ENCODE measurements at places on chromosomes 2 and 18.

GRCh38 chr2:222709191-222709891 lies 37.9 kb downstream of the MOGAT1 start:
- no peak for DNase-seq

DNA sequence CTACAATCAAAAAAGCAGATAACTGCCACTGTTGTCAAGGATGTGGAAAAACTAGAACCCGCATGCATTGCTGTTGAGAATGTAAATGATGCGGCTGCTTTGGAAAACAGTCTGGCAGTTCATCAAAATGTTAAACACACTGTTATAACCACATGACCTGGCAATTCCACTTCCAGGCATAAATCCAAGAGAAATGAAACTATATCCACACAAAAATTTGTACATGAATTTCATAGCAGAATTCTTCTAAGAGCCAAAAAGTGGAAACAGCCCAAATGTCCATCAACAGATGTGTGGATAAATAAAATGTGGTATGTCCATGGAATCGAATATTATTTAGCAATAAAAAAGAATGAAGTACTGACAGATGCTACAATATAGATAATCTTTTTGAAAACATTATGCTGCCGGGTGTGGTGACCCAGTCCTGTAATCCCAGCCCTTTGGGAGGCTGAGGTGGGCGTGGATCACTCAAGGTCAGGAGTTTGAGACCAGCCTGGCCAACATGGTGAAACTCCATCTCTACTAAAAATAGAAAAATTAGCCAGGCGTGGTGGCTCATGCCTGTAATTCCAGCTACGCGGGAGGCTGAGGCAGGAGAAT lies 32.0 kb downstream of the ERCC3 start:
- no peak for DNase-seq

GRCh38 chr2:201847481-201847880 lies 41.1 kb downstream of the CDK15 start:
- no peak for DNase-seq

GRCh38 chr18:32257084-32257785 lies 67.4 kb downstream of the MEP1B start:
- DNase-seq, result no peak

GRCh38 chr2:16303761-16304160 lies 361.9 kb downstream of the CYRIA start:
- no peak for DNase-seq

GRCh38 chr18:61832858-61833257 lies 59.9 kb downstream of the RNF152 start:
- DNase-seq, result no peak

Measured in activated T-helper 1 cell treated with anti-CD3 and anti-CD28 coated beads, Interleukin-12 subunit alpha, Interleukin-12 subunit beta, Interleukin-2, Interleukin-4 antibody, amounts not matched to agents 30 ng/mL and 10 ng/mL and 1 ng/mL, durations not matched to agents 14 hours and 24 hours and 36 hours (primary cell).